ENCODE measurements at places on chromosomes 12 and 14.
A peak's percentile ranks its signal among the peaks of the same experiment; 100 is the strongest.

- no peak for DNase-seq
These were observed 276.6 kb upstream of the NAV3 start for GRCh38 chr12:77553976-77554619.

- no peak for DNase-seq
These were observed 34.4 kb downstream of the RAD52 start for GRCh38 chr12:915090-915489.

- DNase-seq: no peak
These were observed 3.9 kb downstream of the B3GNT4 start for GRCh38 chr12:122207391-122207790.

DNA sequence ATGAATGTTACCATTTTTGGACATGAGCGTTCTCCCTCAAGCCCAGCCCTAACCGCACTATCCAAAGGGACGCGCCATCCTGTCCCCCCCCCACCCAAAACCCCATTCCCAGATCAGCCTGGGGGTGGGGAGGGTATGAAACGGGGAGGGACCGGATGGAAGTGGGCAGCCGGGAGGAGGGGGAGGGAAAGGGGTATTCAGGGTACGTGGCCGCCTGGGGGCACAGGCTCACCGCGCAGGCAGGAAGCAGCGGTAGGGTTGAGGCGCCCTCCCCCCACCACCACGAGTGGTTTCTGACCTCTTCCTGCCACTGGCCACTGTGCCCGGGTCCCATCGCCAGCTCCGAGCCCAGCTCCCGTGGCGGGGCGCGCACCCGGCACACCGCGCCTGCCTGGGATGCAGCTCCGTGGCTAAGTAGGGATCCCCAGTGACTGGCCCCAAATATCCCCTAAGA lies 1.4 kb downstream of the ACTN1 start:
- peak; percentile 71 for DNase-seq

DNA sequence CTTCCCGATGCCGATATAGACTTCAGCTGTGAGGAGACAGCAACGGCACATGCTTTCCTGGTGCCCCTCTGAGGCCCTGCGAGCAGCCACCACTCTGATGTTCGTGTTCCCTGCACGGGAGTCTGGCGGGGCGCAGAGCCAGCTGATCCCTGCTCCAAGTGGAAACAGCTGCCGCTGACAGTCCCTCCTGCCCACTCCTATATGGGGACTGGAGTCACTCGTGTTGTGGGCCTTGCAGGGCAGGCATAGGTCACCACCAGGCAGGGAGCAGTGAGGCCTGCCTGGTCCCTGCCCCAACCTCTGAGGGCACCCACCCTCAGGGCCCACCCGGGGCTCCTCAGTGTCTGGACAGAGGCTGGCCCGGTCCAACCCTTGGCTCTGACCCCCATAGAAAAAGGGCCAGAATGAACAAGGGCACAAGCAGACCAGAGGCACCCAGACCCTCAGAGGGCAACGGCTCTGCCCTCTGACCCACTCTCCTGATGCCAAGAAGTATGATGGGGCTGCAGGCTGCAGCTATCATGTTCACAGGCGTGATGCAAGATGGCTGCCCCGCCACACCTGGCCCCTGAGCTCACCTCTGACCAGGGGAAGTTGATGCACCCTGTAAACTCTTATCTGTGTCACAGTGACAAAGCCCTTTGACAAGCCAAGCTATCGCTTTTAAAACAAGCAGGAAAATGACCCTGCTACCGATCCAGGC lies 181.6 kb downstream of the CALM1 start:
- DNase-seq: no peak

GRCh38 chr12:120892265-120892664 lies 11.9 kb downstream of the SPPL3 start:
- DNase-seq: no peak

DNA sequence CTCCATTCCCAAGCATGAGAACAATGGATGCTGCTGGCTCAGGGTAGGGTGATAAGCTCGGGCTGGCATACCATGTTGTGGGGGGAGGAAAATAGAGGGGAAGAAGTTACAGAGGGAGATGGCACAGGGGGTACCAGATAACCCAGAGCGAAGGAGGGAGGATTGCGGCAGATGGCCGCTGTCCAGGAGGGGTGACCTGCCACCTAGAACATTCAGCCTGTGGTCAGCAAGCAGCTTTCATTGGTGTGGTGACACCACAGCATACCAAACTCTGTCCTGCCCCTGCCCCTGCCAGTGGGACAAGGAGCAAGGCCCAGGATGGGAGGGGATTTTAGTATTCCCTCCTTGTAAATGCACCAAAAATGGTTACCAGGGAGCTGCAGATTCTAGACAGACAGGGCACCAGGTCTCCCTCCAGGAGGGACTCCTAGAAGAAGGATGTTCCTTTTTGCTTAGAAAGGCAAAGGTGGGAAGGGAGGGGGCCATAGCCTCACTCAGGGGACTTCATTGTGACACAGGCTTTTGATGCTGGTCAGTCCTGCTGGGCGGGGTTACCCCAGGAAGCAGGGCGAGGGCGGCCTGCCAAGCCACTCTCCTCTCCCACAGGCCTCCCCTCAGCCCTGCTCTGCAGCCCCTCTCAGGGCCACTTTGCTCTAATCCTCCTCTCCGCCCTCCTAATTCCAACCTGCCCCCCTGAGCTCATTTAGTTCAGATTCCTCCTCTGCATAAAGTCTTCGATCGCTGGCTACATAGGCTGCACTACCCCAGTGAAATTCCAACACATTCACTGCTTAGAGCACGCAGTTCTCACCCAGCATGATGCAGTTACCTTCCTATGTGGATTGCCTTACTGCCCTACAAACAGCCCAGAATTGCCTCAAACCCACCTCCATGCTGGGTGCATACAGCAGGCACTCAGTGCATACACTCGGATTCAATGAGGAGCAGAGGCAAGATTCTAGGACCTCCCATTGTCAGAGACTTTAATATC lies 36.0 kb upstream of the PLEKHG6 start:
- DNase-seq: no peak
